T-helper 1 cell (primary cell): ENCODE measurements at places on chromosomes 13 and 19.
A peak's percentile ranks its signal among the peaks of the same experiment; 100 is the strongest.

- no peak for DNase-seq
Observed at GRCh38 chr13:36907821-36908220, 12.2 kb downstream of the SMAD9 start.

DNA sequence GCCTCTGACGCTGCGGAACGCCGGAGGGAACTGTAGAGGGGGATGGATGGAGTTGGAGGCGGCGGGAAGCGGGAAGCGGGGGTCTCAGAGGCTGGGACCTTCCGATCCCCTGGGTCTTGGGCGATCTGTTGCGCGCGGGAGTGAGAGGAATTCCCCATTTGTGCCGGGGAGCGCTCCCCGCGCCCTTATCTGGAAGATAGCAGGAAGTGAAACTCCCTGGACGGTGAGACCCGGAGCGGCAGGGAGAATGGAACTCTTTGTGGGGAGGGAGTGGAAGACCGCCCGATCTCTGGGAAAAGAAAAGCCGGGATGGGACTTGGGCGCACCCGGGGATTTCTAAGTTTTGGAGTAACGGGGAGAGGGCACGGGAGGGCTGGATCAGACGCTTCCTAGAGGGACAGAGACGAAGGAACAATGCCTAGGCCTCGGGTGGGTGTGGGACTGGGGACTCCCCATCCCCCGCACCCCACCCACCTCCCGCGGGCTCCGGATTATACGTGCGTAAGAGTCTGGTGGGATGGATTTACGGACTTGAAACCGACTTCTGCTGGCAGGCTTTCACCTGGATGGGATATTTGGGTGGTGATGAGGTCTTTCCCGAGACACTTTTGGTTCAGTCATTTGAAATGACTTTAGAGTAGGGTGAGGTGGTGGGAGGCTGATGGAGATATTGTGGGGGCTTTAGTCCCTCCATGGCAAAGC is 495 bp downstream of the LSR start:
- DNase-seq: no peak

DNA sequence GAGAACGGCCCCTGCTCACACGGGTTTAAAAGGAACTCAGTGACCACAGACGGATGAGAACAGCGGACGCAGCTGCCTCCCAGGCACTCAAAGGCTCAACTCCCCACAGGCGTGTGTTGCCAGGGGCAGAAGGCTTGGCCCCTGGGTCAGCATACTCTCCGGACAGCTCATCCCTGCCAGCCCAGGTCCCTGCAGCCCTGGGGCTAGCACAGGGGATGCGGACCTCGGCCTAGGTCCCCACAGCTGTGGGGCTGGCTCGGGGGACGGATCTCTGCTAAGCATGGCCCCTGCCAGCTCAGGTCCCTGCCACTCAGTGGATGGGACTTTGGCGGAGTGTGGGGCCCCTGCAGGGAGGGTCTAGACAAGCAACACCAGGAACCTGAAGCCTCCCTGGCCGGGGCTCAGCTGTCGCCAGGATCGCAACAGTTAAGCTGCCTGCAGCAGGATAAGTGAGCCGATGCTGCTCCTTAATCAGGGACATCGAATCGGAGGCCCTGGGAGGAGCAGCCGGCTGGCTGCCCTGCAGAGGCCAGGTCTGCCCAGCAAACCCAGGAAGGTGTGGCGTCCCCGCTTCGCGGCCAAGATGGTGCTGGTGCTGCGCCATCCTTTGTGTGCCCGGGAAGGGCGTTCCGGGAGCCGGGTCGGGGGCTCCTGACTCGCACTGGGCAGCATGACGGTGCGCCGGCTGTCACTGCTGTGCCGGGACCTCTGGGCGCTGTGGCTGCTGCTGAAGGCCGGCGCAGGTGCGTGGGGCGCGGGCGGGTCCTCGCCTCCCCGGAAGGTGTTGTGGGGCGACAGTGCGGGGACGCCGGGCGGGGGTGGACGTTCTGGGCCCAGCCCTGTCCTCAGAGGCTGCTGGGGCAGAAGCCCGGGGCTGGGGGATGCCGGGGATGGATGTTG is 32.5 kb downstream of the MCF2L start:
- no peak for DNase-seq

GRCh38 chr19:40378509-40378908 is 11.5 kb downstream of the HIPK4 start:
- no peak for DNase-seq

- no peak for DNase-seq
Observed at GRCh38 chr13:103799028-103799427, 732.8 kb upstream of the SLC10A2 start.

GRCh38 chr19:4316956-4317355 is 12.6 kb downstream of the FSD1 start:
- DNase-seq: no peak

- no peak for DNase-seq
Observed at GRCh38 chr19:33064792-33065550, at the start of gene RHPN2. Gene RHPN2 (minus strand): TSS chr19:33064888. CDS start chr19:33064852, 36 bp downstream.

DNA sequence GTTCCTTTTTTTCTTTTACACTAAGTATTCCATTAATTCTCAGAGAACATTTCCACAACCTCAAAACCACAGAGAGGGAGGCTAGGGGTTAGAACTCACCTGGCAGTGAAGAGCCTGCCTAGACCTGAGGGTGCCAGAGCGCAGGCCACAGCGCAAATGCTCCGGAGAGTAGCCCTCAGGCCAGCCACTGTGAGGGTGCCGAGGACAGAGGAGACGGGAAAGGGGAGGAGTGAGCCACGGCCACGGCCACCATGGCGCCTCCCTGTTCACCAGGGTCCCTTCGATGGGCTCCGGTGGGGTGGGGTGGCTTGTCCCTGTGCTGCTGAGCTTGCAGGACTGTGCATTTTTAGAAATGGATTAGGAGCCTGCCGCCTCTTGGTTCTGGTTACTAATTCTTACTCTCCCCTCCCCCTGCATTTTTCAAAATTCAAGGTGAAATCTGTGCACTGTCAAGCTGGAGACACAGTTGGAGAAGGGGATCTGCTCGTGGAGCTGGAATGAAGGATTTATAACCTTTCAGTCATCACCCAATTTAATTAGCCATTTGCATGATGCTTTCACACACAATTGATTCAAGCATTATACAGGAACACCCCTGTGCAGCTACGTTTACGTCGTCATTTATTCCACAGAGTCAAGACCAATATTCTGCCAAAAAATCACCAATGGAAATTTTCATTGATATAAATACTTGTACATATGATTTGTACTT is 58.8 kb downstream of the GGACT start:
- no peak for DNase-seq

- DNase-seq: no peak
Observed at GRCh38 chr19:18425515-18426415, 6.6 kb downstream of the SSBP4 start.

GRCh38 chr13:75372517-75372916 is 109.5 kb downstream of the TBC1D4 start:
- no peak for DNase-seq

DNA sequence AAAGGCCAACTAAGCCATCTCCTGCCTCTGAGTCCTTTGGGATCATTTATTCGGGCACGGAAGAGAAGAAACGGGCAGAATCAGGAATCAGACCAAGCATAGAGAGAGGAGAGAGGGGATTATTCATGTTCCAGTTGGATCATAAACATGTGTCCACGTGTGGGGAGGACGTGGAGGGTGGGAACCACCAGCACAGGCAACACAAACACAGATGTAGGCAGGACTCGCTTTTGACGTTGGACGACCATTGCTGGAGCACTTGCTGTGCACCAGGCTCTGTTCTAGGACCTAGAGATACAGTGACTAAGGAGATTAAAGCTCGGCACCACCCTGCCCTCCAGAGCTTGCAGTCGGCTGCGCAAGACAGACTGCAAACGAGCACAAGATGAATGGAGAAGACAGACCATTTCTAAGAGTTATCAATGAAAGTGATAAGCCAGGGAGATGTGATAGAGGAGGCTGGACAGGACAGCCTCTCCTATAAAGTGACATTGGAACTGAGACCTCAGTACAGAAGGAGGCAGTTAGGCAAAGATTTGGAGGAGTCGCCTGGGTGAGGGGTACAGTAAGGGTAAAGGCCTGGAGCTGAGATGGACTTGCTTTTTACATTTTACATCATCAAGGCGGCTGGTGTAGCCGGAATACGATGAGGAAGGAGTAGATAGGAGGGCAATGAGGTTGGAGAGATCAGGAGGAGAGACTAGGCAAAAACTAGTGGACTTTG is 716 bp downstream of the SH2D3A start:
- no peak for DNase-seq

GRCh38 chr13:97226788-97227627 is 4.9 kb downstream of the MBNL2 start:
- peak; percentile 44 for DNase-seq

- DNase-seq: no peak
Observed at GRCh38 chr13:48583859-48584311, 51.0 kb upstream of the RCBTB2 start.

GRCh38 chr13:27975564-27976361 is 6.6 kb upstream of the CDX2 start:
- no peak for DNase-seq

GRCh38 chr19:10001899-10002298 is 8.4 kb downstream of the COL5A3 start:
- no peak for DNase-seq

DNA sequence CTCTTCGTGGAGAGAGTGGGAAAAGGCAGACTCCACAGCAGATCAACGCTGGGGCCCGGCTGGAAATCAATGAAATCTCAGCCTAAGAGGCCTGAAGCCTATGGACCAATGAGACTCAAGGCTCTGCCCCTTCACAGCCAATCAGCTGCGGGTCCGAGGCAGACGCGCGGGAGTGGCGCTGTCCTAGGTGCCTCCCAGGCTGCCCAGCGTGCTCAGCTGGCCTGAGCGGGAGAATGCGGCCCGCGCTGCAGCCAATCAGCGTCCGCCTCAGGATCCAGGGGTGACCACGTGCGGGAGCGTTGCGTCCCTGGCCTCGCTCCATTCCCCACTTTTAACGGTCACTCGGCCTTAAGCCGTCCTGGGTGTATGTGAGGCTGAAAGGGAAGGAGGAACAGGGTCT is at the start of gene ZBTB32:
TSS of gene ZBTB32 (plus strand) at position 341 of the 400 bp plus-strand sequence. CDS start 10,069 bp downstream, outside the sequence.
- no peak for DNase-seq

GRCh38 chr13:49472186-49472585 is 23.6 kb upstream of the PHF11 start:
- no peak for DNase-seq

- DNase-seq: no peak
Observed at GRCh38 chr13:99620806-99621205, 119.5 kb downstream of the TM9SF2 start.

DNA sequence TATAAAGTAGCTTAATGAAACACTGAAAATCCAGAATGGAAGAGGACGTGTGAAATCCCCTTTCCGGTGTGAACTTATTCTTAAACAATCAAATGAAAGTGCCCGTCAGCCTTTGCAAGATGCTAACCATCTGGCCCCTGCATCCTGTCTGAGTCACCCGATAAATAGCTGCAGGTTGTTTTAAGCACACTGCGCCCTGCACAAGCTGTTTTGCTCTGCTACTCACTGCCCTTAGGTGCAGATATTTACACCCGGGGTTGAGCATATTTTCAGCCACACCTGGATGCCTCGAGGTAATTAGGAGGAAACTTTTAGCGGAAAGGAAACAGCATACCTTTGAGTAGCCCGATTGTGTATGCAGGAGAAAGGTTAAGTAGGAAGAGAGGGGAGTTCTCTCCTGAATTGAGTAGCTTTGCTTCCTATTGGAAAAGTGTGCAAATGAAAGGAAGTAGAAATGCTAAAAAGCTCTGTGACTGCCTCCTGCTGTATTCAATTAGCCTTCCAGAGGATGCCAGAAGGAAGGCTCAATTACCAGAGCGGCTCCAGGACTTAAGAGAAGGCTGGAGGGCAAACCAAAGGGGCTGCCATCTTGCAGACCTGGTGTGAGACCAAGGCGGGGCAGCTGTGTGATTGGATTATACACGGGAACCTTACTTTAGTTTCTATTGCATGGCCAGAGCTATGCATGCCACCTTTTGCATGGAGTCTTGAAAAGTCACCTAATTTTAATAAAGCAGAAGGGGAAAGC is 42.5 kb downstream of the IRS2 start:
- peak; percentile 39 for DNase-seq

DNA sequence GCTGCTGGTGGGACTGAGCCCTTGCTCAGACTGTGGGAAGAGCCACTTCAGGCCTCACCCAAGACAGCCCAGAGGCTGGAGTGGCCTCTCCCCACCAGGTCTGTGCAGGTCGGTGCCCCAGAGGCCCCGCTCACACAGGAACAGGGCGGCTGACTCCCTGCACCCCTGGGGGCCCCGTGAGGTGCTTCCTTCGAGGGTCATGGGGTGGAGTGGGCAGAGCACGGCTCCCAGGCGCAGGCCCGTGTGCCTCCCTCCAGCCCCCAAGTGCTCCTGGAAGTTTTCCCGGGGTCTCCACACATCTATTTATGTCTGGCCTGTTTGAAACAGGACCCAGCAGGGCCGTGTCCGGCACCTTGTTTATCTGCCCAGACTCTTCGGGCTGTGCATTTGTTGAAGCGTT is 9.5 kb upstream of the TMEM255B start:
- DNase-seq: no peak

- DNase-seq: no peak
Observed at GRCh38 chr13:37599519-37599918, 951 bp upstream of the POSTN start.

- DNase-seq: no peak
Observed at GRCh38 chr19:950352-951066, 24.7 kb downstream of the ARID3A start.

- DNase-seq: no peak
Observed at GRCh38 chr13:112877066-112877465, 91.9 kb upstream of the MCF2L start.

DNA sequence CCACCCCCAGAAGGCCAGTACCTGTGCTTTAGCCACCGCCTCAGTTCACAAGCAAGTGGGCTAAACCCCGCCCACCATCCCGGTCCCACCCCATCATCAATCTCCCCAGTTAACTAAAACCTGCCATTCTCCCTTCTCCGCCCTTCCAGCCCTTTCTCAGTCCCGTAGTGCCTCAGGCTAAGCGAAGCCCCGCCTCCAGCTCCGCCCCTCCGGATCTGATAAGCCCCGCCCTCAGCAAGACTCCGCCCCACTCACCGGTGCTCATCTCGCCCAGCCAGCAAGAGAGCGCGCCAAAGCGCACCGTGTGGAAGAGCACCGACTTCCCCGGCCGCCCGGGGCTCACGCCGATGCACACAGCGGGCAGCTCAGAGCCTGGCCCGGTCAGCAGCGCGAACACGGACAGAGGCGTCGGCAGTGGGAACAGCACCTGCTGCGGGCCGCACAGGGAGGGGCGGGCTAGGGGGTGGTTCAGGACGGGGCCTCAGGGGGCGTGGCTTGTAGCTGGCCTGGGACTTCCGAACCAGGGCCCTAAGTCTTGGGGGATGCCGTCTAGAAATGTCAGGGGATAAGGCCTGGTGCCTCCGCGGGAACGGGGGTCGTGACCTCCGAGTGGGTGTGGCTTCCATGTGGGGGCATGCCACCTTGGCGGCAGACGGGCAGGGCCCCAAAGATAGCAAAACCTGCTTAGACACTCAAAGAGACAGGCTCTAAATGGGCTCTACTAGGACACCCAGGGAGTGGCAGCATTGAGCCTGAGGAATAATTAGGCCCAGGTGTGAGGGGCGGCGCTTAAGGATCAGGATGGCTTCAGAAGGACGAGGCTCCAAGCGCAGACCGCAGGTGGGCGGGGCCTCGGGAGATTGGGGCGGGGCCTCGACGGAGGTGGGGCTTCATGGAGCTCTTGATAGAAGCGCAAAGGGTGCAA is 21.4 kb downstream of the MAP4K1 start:
- peak; percentile 10 for DNase-seq

GRCh38 chr13:39330504-39330903 is 272.5 kb downstream of the LHFPL6 start:
- DNase-seq: no peak
